ENCODE measurements at places on chromosomes 7 and 10. TPM values are rescaled to one million over a fixed set of nuclear protein-coding genes. Genes with fewer than 3 reads are reported as not detected.

TMEM229A gene
- total RNA-seq: 0.29 TPM

LRGUK gene
- total RNA-seq: 1.5 TPM

HOXA9 gene
- total RNA-seq: not detected

DDC gene
- 10.3 TPM for total RNA-seq

UNCX gene
- not detected for total RNA-seq

CLRN3 gene
- not detected for total RNA-seq

LIPM gene
- not detected for total RNA-seq

- peak; percentile 63 for DNase-seq
These were observed 58.5 kb downstream of the LGI1 start for GRCh38 chr10:93816123-93816747.

- no peak for DNase-seq
These were observed 6.3 kb downstream of the NOS3 start for GRCh38 chr7:150997075-150997511.

DNA sequence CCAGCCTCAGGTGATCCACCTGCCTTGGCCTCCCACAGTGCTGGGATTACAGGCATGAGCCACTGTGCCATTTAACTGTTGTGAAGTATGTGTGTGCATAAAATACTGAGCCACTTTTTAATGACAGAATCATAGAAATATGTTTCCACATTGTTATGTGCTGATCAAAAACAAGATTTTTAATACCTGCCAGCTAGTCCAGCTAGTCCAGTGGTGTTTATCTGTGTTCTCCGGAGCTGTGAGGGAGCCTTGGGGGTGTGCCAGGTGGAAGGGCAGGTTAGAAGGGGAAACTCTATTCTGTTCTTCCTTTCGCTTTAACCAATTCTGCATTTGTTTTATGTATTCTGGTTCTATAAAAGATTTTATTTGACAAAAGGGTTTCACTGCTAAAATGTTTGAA, 7.0 kb downstream of the FAM221A start:
- DNase-seq: peak; percentile 74

- DNase-seq: no peak
These were observed 228.5 kb downstream of the SORCS1 start for GRCh38 chr10:106935978-106936451.

All from stomach (tissue), 19 donors.